ENCODE measurements at places on chromosomes 16 and 17.
A peak's percentile ranks its signal among the peaks of the same experiment; 100 is the strongest.

DNA sequence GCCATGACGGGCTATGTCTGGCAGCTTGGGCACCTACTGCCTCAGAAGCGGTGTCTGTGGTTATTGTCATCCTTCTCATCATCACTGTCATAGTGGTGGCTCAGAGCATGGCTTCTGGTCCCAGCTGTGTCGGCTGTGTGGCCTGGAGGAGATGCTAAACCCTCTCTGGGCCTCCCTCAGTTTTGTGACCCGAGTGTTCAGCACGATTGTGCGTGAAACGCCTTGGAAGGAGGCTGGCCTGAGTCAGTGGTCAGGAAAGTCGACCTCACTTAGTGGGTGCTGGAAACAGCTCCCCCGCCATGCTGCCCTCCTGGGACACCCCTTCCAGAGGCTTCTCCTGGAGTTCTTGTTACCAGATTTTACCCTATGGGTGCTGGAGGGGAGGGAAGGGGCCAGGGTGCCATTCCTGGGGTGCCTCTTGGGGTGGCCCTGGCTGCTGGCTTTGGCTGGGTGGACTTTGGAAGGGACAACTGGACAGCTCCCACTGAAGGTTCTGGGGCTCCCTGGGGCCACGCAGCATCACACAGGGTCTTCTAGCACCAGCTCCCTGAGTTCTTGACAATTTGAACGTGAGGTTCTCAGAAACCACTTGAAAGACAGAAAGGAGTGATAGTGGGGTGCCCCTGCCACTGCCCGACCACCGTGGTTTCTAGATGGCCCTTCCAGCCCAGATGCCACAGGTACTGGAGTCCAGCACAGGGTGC is 226.5 kb upstream of the GSE1 start:
- no peak for DNase-seq

DNA sequence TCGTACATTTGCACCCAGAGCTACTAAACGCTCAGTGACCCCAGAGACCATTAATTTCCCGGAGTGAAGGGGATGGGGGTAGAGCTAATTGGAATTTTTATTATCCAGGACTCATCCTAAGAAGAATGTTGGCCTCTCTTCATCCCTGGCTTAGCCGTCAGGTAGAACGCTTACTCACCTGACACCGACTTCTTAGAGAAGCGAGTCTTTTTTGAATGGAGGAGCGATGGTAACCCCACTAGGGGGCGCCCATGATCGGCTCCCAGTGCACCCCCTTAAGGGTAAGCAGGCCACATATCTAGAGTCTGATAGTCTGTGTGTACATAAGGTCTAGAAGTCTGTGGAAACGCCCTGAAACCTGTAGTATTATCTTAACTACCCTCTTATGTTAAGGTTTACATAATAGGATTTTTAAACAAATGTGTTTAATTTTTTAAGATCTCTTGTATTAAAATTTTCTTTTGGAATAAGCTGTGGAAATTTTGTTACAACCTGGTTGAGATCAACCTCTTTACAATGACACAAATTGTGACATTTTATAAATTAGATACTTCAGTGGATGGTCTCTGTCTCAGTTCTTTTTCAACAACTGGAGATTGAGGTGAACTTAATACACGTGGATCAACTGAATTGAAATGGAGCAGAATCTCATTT is 229.8 kb downstream of the CPPED1 start:
- DNase-seq, result no peak

GRCh38 chr17:71111934-71112333 is 942.6 kb downstream of the KCNJ2 start:
- DNase-seq, result no peak

DNA sequence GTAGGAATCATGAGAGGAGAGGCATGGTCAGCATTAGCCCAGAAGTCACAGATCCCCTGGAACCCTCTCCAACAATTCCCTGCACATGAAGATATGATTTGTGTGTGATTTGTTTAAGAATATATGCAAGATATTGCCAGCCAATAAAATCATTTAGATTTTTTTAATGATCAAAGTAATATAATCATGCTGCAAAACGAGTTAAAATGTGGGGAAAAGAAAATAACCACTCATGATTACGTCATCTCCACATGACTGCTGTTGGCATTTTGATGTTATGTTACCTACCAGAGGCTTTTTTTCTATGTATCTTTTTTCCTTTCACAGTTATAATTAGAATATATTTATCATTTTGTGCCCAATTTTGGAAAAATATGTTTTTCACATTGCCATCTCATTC is 22.4 kb downstream of the SLC35G3 start:
- DNase-seq, result no peak

GRCh38 chr16:78436023-78436422 is 336.6 kb downstream of the WWOX start:
- DNase-seq, result no peak

GRCh38 chr16:73915935-73916334 is 380.7 kb upstream of the PSMD7 start:
- no peak for DNase-seq

DNA sequence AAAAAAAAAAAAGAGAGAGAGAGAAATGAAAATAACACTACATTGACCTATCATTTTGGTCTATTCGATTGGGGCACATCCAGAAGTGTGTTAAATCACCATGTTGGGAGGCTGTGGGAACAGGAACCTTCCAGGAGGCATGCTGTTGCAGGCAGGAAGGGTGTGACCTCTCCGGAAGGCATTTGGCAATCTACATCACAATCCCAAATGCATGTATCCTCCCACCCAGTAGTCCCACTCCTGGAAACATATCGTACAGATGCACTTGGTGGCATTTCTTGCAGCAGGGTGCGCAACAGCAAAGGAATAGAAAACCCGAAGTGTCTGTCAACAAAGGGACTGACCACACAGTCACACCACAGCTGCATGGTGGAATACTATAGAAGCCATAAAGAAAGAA is 7.9 kb downstream of the PLLP start:
- no peak for DNase-seq

- no peak for DNase-seq
Observed at GRCh38 chr17:66135896-66136295, 56.0 kb downstream of the CEP112 start.

- DNase-seq, result peak; percentile 95
Observed at GRCh38 chr17:50267074-50267841, 7.0 kb upstream of the TMEM92 start.

DNA sequence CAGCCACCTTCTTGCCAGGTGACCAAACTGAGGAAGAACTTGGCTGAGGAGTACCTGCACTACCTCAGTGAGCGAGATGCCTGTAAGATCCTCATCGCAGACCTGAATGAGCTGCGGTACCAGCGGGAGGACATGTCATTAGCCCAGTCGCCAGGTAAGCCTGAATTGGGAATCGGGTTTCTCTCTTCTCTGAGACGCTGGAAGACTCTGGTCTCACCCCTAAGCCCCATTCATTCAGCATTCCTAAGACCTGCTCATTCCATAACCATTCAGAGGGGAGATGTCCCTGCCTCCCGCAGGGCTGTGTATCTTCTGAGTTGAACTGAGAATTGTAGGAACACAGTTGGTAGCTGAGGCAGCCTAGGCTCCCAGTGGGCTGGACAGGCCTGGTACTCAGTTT is 17.0 kb upstream of the THAP11 start:
- no peak for DNase-seq

DNA sequence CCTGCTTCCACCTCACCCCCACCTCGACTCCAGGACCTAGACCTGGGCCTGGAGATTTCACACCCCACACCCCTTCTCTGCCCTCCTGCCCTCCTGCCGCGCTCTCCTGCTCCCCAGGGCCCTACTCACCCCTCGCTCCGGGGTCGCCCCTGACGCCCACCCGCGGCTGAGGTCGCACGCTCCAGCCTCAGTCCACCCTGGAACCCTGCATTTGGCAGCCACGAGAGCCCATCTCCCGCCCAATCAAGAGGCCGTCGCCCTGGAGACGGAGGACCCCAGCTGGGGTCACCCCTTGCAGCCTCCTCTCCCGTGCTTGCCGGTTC is 16.1 kb downstream of the TLE7 start:
- no peak for DNase-seq

GRCh38 chr17:81135505-81136278 is 29.6 kb upstream of the PVALEF start:
- DNase-seq, result no peak

- no peak for DNase-seq
Observed at GRCh38 chr16:3012828-3013420, at the start of gene CLDN9. TSS of gene CLDN9 (plus strand) at chr16:3012923. CDS start at chr16:3013363, 440 bp downstream.

DNA sequence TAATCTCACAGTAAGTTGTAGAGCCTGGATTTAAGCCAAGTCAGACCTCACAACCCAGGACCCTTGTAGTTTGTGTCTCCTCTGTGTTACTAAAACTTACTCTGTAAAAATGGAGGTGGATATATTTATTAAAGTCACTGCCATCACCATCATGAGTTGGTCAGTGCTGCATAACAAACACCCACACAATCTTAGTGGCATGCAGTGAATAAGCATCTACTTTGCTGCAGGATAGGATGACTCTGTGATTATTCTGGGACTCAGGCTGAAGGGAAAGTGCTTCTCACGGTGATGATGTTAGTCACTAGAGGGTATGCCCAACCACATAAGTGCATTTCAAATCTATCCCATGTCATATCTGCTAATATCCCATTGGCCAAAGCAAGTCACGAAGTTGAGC is 398.7 kb downstream of the XYLT1 start:
- no peak for DNase-seq

GRCh38 chr16:75570396-75571065 is 4.4 kb downstream of the GABARAPL2 start:
- DNase-seq, result no peak

- DNase-seq, result no peak
Observed at GRCh38 chr17:6928193-6928592, 67.7 kb upstream of the ALOX12 start.

GRCh38 chr17:44170499-44171201 is at the start of gene ASB16:
TSS of gene ASB16 (plus strand) at chr17:44170704. CDS start at chr17:44170790, 86 bp downstream.
- DNase-seq, result no peak

GRCh38 chr16:25580041-25580440 is 111.7 kb upstream of the HS3ST4 start:
- DNase-seq, result no peak

- no peak for DNase-seq
Observed at GRCh38 chr16:170788-171187, 1.9 kb upstream of the HBA2 start.

- DNase-seq, result no peak
Observed at GRCh38 chr16:16169615-16170014, 53.7 kb downstream of the ABCC6 start.

DNA sequence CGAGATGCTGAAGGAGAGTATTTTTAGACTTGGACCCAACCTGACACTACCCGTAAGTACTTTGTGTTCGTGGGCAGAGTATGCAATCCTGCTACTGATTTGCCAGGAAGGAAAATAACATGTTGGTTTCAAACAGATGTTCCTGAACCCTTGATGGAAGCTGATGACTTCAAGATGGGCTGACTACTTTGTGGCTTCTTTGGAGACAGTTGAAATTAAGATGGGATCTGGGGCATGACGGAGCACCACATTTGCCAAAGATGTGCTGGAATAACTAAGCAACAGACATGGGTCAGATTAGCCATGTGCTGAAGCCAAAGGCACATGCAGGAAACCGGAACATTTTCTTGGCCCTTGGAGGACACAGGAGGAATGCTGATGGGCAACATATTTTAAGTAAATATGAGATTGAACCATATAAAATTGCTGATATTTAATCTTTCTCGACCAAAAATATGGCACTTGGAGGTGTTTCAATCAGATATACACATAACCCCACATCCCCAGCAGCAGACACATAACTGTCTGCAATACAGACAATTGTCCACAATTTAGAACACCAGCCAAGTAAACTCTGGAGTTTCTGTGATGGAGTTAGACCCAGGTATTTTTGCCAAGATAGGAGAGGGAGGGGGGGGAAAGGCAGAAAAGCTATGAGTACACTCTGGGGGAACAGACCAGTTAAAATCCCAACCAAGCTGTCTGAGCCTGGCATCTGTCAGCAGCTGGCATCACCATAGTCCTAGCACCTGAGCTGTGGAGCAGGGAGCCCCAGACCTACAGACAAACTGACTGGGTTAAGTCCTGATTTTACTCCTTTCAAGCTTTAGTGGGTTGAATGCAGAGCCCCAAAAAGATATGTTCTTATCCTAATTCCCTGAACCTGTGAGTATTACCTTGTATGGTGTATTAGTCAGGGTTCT is 329.4 kb upstream of the CDH5 start:
- DNase-seq, result peak; percentile 80

- DNase-seq, result no peak
Observed at GRCh38 chr16:9053006-9053601, 38.3 kb upstream of the HAPSTR1 start.

- DNase-seq, result no peak
Observed at GRCh38 chr17:68878226-68878885, 76.8 kb downstream of the ABCA8 start.

- no peak for DNase-seq
Observed at GRCh38 chr16:20871941-20872815, 28.0 kb downstream of the DCUN1D3 start.

GRCh38 chr17:73791631-73792030 is 147.4 kb upstream of the SDK2 start:
- no peak for DNase-seq

GRCh38 chr16:17143546-17144419 is 327.0 kb downstream of the XYLT1 start:
- DNase-seq, result no peak

- DNase-seq, result peak; percentile 88
Observed at GRCh38 chr17:42287977-42288802, at the start of gene STAT5A. TSS of gene STAT5A (plus strand) at chr17:42288498. CDS start at chr17:42289412, 914 bp downstream.

DNA sequence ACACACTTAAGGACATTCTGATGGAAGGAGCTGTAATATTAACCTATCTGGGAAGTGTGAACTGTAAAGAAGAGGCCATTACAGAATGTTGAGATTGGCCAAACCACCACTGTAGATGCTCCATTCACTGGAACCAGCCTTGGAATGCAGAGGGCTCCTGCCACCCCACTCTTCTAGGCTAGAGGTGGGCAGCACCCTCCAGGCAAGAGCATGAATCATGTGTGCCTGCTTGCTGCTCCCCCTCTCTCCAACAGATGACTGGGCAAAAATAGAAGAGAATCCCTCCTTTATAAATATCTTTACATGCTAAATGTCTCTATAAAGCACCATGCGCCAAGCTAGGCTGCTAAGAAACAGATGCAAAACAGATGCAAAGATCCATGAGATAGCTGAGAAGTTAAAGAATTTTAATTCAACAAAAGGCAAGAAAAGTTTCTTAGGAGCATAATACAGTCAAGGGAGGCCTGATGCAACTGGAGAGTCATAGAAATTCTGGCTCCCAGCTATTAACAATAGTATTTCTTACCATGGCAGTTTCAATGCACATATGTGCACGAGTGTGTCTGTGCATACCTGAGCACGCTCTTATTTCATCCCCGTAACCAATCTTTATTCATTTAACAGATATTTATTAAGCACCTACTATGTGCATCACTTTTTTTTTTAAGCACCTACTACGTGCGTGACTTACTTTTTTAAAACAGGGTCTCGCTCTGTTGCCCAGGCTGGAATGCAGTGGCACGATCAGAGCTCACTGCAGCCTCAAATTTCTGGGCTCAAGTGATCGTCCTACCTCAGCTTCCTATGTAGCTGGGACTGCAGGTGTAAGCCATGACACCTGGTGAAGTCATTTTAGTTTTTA is 53.6 kb downstream of the GRIN2A start:
- peak; percentile 82 for DNase-seq

GRCh38 chr16:79008869-79009179 is 591.7 kb downstream of the MAF start:
- DNase-seq, result no peak

All from skin of body (tissue), 3 donors.